ENCODE measurements at places on chromosomes 3 and 15.

DNA sequence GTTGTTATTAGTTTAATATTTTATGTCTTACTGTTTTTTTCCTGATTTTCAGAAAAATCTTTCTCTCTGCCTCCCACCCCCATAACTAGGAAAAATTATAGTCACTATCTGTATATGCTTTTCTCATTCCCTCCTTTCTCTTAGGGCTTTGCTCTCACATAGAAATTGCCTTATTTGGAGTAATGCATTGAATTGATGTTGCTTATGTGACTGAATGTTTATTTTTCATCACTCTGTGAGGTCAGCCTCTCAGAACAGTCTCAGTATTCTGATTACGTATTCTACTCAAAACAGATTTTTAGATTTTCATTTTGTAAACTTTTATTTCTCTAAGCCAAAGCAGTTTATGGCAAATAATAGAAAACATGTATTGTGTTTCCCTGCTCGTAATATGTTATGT lies 121.0 kb downstream of the SLMAP start:
- DNase-seq, result no peak

DNA sequence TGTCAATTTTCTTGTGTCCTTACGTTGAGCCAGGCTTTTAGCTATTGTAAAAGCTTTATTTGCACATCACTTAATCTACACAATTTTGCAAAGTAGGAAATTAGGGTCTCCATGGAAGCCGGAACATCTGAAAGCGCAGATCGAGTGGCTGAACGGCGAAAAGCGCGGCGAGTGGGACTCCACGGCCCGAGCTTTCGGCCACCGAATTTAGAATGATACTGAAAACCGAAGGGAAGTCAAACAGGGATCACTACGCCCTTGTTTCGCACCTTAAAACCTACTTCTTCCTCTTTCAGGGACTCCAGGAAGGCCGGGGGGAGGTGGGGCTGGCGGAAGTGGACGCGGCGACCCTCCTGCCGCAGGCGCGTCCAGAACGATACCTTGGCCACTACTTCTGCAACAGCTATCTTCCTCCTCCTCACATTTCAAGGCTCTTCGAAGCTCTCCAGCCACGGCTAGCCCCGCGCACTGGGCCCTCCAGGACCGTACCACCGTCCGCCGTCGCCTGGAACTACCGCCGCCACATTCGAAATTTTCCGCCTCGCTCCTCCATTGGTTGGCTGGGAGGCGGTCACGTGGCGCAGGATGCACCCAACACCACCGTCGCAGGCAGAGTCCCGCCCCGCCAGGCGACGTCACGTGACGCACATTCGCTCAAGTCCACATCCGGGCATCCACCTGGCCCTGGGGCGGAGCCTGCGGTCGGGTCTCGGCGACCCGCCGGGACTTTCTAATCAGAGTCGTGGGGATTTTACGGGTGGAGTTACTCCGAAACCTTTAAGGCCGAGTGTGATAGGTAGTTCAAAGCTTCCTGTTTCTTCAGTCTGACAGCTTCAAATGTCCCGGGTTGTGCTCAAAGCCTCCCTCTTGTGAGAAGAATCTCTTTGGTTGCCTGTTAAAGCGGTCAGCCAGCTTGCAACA lies at the start of gene SGO1:
Gene SGO1 (minus strand): TSS at position 528 of the 921 bp plus-strand sequence. CDS start 2,179 bp downstream, outside the sequence.
- DNase-seq, result peak; percentile 99

GRCh38 chr15:82136120-82136519 lies 90.3 kb upstream of the MEX3B start:
- DNase-seq, result no peak

GRCh38 chr3:28664123-28664522 lies 315.5 kb upstream of the AZI2 start:
- DNase-seq, result no peak

DNA sequence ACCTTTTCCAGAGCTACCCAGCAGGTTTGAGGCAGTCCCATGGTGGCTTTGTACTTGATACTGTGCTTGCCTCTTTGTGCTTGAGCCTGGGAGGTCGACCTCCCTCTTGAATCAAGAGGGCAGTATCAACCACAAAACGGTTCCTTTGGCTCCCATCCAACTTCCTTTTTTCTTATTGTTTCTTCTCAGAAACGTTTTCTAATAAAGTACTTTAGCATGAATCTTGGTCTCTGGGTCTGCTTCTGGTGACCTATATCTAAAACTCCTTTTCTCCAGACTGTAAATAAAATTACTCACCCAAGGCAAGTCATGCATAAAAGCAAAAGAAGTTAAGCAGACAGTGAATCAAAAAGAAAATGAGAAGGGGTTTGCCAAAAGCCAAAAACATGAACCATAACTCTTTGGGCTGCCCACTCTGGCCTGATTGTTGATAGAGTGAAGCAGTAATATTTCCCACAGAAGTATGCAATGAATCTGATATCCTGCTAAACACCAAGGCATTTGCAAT lies 112.2 kb upstream of the SLC4A7 start:
- no peak for DNase-seq

DNA sequence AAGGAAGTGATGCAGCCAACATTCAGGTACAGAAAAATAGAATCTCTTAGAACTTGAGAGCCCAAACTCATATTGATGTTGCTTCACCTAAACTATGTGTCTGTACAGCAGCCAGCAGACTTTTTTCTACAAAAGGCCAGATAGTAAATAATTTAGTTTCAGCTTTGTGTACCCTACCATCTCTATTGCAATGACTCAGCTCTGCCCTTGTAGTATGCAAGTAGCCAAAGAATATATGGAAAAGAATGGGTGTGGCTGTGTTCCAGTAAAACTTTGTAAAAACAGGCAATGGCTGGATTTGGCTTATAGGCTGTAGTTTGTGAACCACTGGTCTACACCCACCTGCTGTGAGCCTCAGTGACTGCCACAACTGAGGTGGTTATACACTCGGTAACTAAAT lies 392.5 kb upstream of the RARB start:
- no peak for DNase-seq

GRCh38 chr3:141039589-141039988 lies 11.6 kb upstream of the SPSB4 start:
- no peak for DNase-seq

DNA sequence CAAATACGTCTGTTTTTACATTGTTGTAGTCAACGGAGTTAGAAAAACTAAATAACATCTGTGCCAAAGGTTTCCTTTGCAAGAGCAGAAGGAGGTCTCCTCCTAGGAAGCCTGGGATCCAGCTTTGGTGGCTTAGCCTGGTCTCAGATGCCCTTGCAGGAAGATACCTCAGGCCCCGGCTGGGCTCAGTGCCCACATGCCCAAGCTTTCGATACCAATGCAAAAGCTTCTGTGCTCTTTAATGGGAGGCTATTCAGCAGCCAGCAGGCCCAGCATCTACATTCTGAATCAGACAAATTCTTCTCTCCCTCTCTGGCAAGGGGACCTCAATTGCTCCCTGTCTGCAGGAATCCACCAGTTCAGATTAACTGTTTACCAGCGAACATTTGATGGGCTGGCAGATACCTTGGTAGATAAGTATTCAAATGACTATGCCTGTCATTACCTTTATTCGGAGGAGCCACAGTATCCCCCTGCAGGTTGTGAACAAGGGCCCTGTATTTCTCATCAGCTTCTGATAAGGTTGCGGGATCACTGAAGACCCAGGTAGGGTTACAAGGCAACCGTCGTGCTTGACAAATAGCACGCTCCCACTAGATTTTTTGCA lies 180.1 kb upstream of the KBTBD8 start:
- peak; percentile 33 for DNase-seq

- no peak for DNase-seq
Measured at GRCh38 chr15:32831485-32831884, 113.7 kb downstream of the GREM1 start.

- DNase-seq, result peak; percentile 47
Measured at GRCh38 chr3:98594628-98595324, 1.4 kb upstream of the CPOX start.

DNA sequence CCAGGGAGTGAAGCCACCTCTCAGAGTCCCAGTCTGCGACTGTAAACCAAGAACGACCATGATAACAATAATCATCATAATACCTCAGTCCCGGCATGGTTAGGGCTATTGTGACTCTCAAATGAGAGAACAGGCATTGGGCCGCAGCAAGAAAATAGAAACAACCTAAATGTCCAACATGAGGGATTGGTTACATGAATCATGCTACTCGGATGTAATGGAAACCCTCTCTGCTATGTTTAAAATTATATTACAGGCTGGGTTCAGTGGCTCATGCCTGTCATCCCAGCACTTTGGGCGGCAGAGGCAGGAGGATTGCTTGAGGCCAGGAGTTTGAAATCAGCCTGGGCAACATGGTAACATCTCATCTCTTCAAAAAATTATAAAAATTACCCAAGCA lies 2.8 kb downstream of the CPN2 start:
- no peak for DNase-seq

GRCh38 chr3:30646181-30646876 lies 39.9 kb downstream of the TGFBR2 start:
- no peak for DNase-seq

DNA sequence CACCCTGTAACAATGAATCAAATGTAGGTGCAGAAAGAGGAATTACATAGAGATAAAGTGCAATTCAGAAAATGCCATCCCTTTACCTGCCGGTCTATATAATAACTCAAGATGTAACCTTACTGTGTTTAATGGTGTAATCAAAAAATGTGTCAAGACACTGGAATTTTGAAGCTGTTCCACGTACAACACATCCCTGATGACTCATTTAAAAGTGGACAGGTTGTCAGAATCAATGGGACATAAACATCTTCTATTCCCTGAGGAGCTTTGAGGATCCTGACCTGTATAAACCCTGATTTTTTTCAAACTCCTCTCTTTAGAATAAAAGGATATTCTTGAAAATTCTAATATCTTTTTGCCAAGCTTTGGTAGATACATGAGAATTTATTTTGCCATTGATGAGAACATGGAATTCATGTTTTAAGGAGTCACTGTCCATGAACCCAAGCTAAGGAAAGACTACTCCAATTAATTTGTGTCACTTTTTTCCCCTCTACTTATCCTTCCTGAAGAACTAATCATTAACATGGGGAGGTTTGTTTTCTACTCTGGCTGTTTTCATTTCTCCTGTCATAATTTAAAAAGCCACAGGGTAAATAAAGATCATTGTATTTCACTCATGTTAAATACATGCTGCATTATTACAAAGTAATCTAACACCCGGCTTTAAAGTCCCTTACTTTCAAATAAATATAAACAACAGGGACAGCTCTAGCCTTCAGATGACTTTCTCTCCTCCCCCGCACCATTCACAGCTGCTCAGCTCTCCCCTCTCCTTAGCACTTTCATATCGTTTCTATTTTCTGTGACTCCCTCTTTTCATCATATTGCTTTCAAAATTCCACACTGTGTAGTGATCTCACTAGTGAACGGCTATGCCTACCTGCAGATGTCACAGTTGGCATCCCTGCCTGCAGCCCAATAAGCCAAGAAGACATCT lies 138.3 kb downstream of the TAFA4 start:
- DNase-seq, result no peak

GRCh38 chr15:33508703-33509102 lies 197.9 kb downstream of the RYR3 start:
- no peak for DNase-seq

DNA sequence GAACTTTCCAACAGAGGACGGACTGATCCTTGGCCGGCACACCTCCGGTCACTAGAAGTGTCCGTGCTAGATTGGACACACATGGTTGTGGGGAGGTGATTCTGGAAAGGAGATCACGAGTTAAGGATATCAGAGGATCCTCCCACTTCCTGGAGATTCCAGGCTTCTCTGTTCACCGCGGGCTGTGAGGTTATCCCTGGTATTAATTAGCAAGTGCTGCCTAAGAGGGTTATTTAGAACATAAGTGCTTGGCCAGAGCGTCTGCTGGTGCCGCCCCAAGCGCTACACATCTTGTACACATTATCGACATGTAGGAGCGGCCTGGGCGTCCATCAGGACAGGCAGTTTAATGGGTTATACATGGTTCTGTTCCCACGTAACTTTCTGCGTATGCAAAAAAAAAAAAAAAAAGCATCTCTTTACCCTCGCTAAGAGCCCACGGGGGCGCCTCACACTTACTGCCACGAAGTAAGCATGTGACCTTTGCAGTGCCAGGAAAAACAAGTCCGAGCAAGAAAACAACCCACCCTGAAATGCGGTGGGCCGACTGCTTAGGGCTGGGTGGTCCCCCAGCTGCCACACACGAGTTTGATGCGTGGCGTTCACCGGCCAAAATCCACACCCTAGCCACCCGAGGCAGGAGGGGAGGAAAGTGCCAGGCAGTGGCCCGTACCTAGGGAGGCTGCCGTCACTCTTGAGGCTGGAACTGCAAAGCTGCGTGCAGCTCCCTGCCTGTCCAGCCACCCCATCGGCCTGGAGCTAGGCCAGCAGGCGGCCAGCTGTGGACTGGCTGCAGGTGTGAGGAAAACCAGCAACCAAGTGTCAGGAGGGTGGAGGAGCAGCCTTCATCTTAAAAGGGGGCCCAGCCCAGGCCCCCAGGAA lies 78.0 kb downstream of the CPN2 start:
- peak; percentile 44 for DNase-seq

GRCh38 chr3:64345371-64345770 lies 120.1 kb upstream of the PRICKLE2 start:
- no peak for DNase-seq

GRCh38 chr3:124158168-124158881 lies 166.4 kb upstream of the ROPN1 start:
- DNase-seq, result no peak

DNA sequence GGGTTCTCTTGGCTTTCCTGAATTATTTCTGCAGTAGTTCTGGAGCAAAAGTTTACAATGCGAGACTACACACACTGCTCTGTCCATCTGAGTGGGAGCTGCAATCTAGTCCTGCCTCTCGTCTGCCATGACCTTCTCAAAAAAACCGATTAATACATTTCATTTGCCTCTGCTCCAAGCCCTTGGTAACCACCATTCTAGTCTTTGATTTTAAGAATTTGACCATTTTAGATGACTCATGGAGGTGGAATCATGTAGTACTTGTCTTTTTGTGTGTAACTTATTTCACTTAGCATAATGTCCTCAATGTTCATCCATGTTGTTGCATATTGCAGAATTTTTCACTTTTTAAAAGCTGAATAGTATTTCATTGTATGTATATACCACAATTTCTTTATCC lies 356.9 kb downstream of the SV2B start:
- DNase-seq, result no peak

DNA sequence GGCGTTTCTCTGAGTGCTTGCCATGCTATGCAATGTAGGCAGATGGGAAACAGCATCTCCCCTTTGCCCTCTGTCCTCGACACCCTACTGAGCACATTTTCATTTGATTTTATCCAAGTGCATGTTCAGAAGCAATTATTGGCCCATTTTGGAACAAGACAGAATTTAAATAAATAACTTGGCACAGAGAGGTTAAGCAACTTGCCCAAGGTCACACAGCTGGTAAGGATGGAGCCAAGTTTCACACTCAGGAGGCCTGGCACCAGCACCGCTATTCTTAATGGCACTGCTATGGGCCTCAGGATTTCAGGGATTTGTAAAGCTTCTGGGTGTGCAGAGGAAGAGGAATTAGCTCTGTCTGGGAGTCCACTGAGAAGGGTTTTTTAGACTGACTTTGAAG lies 2.5 kb upstream of the GRIP2 start:
- DNase-seq, result no peak

DNA sequence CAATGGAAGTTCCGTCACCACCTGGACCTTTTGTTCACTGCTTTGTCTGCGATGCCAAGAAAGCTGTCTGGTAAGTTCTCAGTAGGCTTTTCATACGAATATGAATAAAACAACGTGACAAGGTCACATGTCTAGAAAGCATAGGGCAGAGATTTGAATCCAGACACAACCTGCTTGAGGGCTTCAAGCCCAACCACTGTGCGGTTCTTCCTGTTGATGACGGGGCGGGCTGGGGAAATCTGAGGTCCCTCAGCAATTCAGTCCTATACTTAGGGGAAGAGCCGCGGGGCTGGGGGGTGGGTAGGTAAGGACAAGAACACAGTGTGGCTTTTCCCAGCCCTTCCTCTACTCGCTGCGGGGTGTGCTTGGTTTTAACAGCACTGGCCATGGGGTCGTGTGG lies 32.4 kb upstream of the SMAD3 start:
- no peak for DNase-seq

- no peak for DNase-seq
Measured at GRCh38 chr3:177127008-177127407, 70.3 kb downstream of the TBL1XR1 start.

Measured in right lobe of liver (tissue), 6 donors.